CD4-positive, alpha-beta T cell treated with Interleukin-6 for 4 hours (primary cell): ENCODE measurements at places on chromosomes 1 and 21.

DNA sequence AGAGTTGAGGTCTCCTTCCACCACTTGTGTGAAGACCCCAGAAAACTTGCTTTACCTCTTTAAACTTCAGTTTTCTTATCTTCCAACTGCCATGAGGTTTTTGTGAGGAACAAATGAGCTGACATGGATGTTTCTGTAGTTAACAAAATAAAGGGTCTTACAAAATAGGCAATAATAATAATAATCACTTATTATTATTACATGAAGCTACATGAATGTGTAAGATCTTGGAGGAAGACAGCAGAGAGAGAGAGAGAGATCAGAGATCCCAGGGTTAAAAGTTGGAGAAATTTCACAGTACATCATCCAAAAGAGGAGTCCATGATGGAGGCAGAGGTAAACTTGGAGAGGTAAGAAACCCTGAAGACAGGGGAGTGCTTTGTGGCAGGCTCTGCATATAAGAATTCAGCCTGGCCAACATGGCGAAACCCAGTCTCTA, 10.7 kb downstream of the RCC1 start:
- no peak for DNase-seq

DNA sequence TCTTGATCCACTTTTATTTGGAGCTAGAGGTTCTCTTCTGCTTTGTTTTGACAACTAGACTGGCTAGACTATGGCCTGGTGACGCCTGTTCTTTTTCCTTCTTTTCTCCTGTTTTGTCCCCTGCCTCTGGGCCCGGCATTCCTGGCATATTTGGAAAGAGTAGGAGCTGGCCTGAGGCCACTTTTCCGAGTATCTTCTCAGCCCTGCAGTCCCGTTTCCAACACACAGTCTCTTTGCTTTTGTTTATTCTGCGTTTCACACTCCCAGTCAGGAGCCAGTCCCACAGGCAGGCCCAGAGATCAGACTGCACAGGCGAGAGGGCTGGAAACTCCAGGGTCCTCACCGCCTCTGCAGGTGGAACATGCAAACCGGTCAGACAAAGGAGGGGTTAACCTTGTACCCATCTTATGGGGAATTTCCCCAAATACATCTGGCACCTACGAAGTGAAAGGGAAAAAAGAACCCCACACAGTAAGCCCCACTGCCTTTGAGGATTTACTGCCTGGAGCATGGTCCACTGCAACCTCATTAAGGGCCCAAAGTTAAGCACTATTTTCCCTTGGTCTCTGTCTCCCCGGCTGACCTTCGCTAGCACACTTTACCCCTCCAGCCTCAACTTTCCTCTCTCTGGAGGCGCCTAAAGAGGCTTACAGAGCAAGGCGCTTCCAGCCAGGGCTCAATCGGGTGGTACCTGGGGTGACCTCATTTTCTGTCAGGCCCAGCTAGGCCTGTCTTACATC, 141.1 kb downstream of the TOMM20 start:
- no peak for DNase-seq

GRCh38 chr1:67792103-67792502, 41.2 kb downstream of the GNG12 start:
- no peak for DNase-seq

- no peak for DNase-seq
These were observed 17.8 kb upstream of the OVAAL start for GRCh38 chr1:180540697-180541594.

DNA sequence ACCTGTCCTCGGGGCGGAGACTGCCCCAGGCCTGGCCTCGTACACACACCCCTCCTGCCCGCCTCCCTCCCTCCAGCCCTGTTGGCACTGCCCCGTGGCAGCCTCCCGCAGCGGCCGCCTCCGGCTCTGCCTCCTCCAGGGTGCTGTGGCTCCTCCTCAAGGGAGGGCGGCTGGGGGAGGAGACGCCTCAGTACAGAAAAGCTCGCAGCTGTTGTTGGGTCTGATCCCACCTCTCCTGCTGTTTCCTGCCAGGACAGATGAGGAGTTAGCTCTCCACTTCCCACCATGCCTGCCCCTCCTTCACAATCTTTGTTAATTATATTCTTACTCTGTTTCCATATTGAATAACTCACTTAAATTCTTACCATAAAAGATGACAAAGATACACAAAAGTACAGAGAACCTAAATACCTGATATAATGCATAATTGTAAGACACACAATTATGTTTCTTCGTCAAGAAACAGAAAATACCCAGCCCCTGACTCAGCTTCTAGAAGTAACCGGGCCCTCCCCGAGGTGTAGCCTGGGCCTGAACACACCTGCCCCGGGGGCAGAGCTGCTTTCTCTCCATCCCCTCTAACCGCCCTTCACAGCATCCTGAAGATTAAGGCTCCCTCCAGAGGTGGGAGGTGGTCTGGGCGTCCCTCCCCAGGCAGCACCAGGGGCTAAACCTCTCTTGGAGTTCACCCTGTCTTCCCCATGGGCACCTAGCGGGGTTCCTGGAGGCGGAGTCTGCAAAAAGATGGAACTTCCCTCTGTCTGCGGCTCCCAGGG, 30.6 kb upstream of the COL6A1 start:
- no peak for DNase-seq

- DNase-seq = no peak
These were observed 94.6 kb upstream of the SLC44A3 start for GRCh38 chr1:94725566-94725965.

- no peak for DNase-seq
These were observed 725 bp upstream of the ARPC5 start for GRCh38 chr1:183636334-183636682.

GRCh38 chr1:150110116-150110515, 39.6 kb upstream of the PLEKHO1 start:
- DNase-seq = no peak

DNA sequence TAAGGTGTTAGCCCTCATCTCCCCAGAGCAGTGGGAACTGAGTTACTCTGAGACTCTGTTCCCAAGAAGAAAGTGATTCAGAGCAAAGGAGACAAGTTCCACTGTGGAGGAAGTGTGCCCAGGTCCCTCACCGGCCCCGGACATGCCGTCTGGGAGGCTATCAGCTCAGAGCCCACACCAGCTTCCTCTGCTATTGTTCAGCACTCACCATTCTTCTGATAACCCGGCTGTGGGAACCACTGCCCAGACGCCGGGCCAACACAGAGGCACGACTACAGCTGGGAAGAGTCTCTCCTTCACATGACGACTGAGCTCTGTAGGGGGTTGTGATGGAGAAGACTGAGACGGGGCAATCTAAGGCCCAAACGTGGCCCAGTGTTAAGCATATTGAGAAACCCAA, 34.2 kb upstream of the GJA5 start:
- DNase-seq = no peak

GRCh38 chr1:96544831-96545221, 176.8 kb upstream of the PTBP2 start:
- no peak for DNase-seq

DNA sequence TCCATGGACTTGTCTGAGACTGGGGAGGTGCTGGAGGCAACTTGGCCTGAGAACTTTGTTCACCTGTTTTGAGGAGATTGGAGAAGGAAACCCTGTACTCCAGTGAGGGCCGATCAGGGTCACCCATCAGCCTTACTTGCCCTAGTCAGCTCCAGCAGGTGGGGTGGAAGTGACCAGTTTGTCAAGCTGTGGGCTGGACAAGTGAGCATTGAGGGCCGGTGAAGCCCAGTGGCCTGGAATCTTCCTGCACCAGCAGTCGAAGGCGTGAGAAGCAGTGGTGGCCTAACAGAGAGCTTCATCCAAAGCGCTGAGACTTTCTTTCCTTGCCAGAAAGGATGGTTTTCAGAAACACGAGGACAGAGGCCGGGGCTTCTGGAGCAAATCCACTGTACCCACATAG, 9.6 kb downstream of the SLC37A1 start:
- DNase-seq = no peak

DNA sequence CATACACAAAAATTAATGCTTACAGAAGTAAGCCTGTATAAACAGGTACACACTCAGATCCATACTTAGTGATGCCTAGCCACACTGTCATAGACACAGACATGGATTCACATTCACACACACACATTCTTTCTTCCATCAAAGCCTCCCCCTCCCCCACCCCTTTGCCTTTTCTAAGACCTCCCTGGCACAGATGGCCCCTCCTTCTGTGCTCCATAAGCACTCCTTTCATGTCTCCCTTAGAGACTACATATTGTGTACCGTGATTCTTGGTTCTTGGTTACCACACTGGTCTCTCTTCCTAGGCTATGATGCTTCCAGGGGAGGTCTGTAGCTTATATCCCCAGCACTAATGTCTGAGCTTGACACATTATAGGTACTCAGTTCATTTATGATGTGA, 2.0 kb upstream of the NHLH2 start:
- no peak for DNase-seq

- DNase-seq = no peak
These were observed 116.9 kb downstream of the RGS7 start for GRCh38 chr1:241240069-241240468.

GRCh38 chr21:41319273-41319672, 2.7 kb downstream of the FAM3B start:
- no peak for DNase-seq

DNA sequence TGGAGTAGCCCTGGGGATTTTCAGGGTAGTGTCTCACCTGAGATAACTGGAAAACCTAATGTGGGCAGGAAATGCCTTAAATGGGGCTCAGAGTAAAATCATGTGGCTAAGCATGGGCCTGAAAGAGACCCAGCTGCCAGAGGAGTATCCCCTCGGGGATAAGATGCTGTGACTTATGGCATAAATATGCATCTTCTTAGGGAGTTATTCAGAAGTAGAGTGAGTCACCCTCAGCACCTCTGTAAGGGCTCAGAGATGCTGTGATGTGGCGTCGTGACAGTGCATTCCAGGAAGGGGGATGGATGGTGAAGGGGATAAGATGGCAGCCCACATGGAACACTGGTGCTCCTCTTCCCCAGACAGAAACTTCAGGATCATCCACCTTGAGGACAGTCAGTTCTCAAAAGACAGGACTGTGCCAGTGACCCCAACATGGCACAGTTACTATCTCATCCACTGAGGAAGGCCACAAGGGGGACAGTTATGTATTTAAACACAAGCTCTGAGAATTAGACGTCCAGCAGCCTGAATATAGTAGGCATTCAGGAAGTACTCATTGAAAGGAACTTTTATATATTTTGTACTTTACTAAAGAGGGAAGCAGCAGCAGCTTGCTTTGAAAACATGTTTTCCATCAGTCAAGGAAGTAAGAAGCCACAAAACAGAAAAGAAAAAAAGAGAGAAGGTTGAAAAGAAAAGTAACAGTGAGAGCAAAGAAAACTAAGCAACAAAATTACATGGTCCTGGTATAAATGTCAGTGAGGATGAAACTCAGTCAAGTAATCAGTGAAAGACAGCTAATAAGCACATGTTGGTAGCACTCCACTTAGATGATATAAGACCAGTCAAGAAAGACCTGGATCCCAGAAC, 8.3 kb downstream of the IL24 start:
- DNase-seq = peak; percentile 63

- DNase-seq = no peak
These were observed 1.9 kb upstream of the BRINP3 start for GRCh38 chr1:190479516-190479915.

GRCh38 chr1:207925210-207925609, 14.3 kb upstream of the CD34 start:
- DNase-seq = no peak

DNA sequence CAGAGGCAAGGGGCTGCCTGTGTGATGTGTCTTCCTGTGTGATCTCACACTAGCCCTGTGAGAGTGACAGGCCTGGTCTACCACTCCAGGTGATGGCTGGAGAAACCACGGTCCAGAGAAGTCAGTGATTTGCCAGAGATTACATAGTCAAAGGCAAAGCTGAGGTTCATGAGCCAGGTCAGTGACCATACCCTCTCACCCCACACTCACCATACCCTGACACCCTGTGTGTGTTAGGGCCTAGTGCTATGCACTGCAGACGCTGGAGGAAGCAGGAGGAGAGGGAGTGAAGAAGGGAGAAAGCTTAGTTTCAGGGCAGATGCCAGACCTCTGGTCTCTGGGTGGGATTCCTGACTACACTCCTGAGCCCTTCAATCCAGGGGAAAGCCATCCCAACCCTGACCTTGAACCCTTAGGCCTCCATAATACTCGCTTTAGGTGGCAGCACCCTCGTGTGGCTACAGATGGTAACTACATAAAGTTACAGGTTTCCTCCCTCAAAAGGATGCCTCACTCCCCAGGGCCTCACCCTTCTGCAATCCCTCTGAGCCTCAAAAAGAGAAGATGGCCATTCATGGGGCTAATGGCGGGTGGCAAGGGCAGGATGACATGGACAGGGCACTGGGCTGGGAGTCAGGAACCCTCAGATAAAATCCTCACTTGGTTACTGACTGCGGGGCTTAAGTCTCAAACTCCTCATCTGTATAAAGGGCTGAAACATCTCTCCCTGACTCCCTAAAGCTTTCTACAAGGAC, 20.8 kb upstream of the SDC3 start:
- peak; percentile 51 for DNase-seq

DNA sequence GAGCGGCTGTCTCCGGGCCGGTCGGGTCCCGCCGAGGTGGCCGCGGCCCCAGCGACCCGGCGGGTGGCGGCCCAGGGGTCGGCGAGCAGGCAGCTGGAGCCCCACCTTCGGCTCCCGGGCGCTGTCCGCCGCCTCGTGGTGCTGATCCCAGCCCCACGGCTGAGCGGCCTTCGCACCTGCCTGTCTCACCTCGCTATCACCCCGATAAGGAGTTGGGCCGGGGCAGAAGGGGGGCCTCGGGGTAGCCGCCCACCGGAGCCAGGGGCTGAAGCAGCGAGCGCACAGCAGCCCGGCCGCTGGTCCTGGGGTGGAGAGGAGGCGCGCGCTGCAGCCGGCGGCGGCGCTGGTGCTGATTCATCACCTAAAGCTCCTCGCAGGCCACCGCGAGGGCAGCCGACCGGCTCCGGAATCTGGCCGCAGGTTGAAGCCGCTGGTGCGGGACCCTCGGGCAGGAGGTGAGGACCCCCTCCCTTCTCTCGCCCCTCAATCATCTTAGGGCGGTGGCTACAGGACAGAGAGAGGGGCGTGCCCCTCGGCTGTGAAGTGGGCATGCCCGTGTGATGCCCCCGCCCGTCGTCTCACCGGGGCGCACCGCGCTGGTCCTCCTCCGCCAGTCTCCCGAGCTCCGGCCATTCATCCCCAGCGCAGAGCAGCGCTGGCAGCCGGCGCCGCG, 575 bp downstream of the TRIM67 start:
- DNase-seq = peak; percentile 7

- DNase-seq = no peak
These were observed 34.6 kb upstream of the SLC45A1 start for GRCh38 chr1:8283058-8283884.

- no peak for DNase-seq
These were observed 170.4 kb downstream of the GABPA start for GRCh38 chr21:25905126-25905525.

- no peak for DNase-seq
These were observed 17.0 kb upstream of the NGF start for GRCh38 chr1:115355069-115355468.

GRCh38 chr1:246791303-246791918, 67.2 kb downstream of the SCCPDH start:
- no peak for DNase-seq

DNA sequence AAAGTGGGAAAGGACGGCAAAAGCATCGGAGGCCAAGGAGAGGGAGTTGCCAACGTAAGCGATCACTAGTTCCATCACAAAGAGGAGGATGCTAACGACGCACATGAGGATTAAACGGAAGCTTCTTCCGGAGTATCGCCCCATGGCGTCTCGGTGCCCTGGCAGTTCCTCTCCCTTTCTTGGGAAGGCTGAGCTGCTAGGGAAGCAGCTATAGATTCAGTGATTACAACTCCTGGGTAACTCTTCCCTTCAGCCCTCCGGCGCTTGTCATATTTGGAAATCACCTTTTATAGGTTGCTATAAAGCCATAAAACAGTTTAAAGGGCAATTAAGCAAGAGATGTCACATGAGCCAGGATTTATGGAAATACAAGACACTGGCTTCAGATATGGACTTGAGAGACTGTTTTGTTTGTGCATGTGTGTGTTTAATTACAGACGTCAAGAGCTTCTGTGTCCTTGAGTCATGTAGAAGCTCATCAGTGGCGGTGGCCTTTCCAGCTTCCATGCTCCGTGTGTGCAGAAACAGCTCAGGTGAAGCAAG, 30.6 kb upstream of the SLC30A10 start:
- DNase-seq = no peak
